ENCODE measurements at places on chromosomes 16 and 17.
A peak's percentile ranks its signal among the peaks of the same experiment; 100 is the strongest.

GRCh38 chr17:3891626-3892094 is 1.2 kb downstream of the CAMKK1 start:
- no peak for DNase-seq

DNA sequence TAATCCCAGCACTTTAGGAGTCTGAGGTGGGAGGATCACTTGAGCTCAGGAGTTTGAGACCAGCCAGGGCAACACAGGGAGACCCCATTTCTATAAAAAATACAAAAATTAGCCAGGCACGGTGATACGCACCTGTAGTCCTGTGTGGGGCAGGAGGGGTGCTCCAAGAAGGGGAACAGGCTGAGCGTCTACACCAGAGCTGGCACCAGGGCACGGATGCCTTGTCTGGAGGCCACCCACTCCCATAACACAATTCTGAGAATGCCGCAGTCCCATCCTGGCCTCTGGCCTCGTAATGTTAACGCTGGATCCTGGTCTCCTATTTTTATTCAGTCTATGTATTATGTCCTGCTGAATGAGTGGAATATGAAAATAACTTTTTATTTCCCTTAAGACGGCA is 161.3 kb downstream of the WSCD1 start:
- no peak for DNase-seq

- peak; percentile 78 for DNase-seq
These were observed at the start of gene EFNB3 for GRCh38 chr17:7704601-7705268. Gene EFNB3 (plus strand): TSS chr17:7705202. CDS start chr17:7705599, 397 bp downstream.

DNA sequence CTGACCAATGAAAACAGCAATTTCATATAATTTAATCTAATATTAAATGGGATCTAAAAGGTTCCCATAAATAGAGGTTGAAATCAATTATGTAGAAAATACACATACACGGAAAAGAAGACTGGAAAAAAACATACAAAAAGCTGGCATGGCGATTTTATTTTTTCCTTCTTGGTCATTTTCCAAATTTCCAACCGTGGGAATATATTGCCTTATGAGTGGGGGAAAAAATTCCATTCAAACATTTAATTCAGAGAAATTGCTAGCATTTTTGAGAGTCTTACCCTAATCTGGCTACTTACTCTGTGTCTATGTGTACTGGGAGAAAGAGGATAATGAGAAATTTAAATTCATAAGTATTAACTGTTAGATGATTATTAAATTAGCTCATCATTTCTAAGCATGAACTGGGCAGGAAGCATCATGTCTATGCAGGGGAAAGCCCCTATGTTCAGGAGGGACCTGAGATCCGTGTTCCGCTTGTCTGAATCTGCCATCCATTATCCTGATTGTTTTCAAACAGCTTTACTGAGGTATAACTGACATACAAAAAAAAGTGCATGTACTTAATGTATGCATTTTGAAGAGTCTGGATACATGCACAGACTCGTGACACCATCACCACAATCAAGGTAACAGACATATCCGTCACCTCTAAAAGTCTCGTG is 145.2 kb downstream of the XYLT1 start:
- no peak for DNase-seq

DNA sequence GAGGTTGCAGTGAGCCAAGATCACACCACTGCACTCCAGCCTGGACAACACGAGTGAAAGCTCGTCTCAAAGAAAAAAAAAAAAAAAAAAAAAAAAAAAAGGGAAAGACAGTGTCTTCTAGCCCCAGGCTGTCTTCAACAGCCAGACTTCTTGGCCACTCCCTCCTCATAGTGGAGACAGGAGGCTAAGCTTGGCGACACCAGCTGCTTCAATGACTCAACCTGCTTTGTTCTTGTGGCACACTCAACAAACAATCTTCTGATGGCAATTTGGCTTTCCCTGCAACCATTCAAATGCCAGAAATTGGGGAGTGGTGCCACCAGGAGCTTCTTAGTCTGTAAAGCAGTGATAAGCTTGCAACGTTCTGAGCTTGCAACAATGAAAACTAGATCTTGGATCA is 290.4 kb upstream of the DYNLRB2 start:
- DNase-seq = no peak

- no peak for DNase-seq
These were observed 47.1 kb downstream of the EPN2 start for GRCh38 chr17:19284005-19284959.

GRCh38 chr17:69188064-69188463 is 40.6 kb downstream of the ABCA10 start:
- no peak for DNase-seq

- DNase-seq = peak; percentile 82
These were observed 11.5 kb downstream of the CCL16 start for GRCh38 chr17:35969558-35970380.

- no peak for DNase-seq
These were observed 34.8 kb downstream of the IST1 start for GRCh38 chr16:71930013-71930563.

GRCh38 chr17:44350733-44351226 is 5.7 kb downstream of the GRN start:
- DNase-seq = peak; percentile 84

DNA sequence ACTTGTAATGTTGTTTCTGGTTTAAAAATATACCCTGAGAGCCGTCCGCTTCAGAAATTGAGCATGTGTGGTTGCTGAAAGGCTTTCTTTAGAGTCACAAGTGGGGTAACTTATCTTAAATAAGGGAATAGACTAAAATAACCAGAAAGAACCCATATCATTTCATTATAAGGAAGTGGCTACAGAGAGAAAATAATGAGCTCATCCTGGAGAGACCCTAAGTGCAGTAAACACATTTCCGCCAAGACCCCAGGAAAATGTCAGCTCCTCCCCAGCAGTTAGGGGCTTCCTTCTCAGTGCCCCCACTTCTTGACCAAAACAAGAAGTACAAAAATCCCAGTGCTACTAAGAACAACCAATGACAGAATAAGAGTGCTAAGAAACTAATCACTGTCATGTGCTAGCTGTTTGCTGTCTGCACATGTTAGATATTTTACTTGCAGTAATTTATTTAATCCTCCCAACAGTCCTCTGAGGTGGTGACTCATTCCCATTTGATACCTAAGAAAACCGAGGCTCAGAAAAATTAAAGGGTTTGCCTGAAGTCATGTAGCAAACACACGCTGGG is 83.5 kb downstream of the CDYL2 start:
- no peak for DNase-seq

DNA sequence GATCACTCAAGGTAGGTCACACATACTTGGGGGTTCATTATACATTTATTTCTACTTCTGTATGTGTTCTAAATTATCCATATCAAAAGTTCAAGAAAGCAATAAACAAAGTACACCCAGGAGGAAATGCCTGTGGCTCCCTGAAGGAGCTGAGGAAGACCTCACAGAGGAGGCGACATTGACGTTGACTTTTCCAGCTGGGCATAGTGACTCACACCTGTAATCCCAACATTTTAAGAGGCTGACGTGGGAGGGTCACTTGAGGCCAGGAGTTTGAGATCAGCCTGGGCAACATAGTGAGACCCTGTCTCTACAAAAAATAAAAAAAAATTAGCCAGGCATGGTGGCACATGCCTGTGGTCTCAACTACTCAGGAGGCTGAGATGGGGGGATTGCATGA is 16.3 kb downstream of the ITGAD start:
- DNase-seq = peak; percentile 63

- no peak for DNase-seq
These were observed 20.3 kb downstream of the METRNL start for GRCh38 chr17:83099570-83100181.

- DNase-seq = peak; percentile 31
These were observed 192.9 kb upstream of the C17orf78 start for GRCh38 chr17:37182786-37183465.

DNA sequence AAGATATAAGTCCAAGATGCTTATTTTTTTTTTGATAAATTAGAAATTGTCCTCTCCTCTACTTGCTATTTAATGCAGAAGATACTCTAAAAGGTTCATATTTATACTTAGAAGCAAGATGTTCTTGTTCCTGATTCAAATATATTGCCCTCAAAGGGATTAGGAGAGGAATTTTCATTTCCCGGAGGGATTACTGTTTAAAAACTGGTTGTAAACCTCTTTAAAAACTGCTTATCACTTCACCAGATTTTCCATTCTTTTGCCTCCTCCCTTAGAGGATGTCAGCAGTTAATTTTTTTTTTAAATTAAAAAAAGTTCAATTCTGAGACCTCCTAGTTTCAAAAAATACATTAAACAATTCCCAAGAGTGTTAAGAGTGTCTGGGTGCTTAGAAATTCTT is 2.8 kb downstream of the TENT4B start:
- no peak for DNase-seq

- no peak for DNase-seq
These were observed 378.6 kb upstream of the C16orf82 start for GRCh38 chr16:26688105-26688504.

GRCh38 chr17:45893725-45894021 is 681 bp upstream of the MAPT start:
- DNase-seq = no peak

DNA sequence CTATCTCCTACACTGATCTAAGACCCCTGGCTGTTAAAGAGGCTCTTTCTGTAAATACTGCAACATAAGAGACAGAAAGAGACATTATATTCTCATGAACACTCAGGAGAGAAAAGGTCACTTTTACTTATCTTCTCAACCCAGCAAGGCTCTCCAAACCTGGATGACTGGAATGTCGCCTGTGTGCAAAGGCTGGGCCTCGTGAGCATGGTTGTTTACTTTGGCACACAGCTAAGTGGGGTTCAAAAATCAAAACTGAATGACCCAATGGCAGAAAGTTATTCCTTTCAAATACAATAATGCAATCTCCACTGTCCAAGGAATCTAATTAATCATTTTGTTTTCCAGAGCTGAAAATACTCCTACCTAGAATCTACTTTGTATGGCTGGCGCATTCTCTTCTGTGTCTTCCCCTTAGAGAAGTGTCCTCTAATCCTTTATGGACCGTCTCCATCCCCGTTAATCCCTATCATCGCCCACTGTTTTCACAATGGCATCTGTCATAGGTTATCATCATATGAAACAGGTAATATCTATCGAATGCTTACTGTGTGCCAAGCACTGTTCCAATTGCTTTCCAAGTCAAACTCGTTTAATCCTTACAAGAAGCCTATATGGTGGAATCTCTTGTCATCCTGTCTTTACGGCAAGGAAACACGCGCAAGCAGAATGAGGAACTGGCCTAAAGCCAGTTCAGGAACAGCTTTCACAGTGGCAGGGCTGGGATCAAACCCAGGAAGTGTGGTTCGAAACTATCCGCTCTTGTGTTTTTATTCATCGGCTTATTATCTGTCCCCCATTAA is 1.3 kb downstream of the SLX4 start:
- no peak for DNase-seq

DNA sequence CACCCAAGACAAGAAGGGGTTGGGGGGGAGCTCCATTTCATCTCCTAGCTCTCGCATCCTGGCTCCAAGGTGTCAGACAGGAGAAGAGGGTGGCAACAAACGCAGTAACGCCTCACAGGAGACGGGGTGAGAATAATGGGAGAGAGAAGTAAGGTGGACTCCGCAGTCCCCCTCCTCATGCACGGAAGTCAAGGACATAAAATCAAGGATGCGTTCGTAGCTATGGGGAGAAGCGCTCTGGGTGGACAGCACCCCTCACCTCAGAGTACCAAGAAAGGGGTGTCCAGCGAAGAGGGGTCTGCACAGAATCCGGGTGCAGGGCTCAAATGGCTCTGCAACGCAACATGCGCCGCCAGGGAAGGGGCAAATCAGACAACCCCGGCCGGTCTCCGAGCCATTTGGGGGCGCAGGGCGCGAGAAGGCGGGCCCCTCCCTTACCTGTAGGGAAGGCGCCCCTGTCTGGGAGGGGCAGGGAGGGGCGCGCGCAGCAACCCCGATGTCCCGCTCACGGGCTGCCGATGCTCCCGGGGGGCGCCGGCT is 555 bp downstream of the HDAC5 start:
- no peak for DNase-seq

DNA sequence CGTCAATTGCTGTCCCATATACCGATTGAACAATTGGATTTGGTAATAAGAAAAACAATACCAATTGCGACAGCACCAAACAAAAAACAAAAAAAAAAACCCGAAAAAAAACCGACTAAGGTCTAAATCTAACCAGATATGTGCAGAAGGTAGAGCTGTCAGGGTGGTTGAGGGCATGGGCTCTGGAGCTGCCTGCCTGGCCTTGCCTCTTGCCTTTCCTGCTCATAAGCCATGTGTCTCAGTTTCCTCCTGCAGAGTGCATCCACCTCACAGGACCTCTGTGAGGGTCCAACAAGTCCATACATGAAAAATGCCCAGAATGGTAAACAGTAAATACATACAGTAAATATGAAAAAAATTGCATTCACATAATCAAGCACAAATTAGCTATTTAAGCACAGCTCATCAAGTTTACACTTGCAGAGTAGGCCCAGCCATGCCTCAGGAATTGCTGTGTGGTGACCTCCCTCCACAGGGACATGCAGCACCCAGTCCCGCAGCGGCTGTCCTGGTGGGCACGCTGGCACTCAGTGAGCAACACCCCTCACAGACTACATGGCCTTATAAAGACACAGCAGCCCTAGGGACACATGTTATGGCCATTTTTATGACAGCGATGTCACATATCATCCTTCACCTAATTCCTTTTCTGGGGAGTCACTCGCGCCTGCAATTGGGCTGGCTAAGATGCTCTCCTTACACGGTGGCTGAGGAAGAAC is 17.9 kb downstream of the TBC1D28 start:
- DNase-seq = no peak

DNA sequence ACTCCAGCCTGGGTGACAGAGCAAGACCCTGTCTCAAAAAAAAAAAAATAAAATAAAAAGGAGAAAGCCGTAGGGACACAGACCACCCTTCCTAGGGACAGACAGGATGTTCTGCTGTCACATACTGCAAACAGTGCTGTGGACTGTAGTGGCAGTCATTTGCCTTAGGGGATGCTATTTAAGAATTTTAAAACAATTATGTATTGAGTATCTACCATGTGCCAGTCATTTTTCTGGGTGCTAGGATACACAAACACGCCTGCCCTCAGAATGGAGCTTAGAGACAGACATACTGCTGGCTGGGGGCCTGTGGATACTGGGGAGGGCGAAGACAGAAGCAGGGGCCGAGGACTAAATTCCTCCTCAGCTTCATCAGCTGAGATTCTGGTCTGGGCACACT is 45.5 kb downstream of the MRC2 start:
- no peak for DNase-seq

- no peak for DNase-seq
These were observed 1.8 kb upstream of the NPRL3 start for GRCh38 chr16:140175-140857.

DNA sequence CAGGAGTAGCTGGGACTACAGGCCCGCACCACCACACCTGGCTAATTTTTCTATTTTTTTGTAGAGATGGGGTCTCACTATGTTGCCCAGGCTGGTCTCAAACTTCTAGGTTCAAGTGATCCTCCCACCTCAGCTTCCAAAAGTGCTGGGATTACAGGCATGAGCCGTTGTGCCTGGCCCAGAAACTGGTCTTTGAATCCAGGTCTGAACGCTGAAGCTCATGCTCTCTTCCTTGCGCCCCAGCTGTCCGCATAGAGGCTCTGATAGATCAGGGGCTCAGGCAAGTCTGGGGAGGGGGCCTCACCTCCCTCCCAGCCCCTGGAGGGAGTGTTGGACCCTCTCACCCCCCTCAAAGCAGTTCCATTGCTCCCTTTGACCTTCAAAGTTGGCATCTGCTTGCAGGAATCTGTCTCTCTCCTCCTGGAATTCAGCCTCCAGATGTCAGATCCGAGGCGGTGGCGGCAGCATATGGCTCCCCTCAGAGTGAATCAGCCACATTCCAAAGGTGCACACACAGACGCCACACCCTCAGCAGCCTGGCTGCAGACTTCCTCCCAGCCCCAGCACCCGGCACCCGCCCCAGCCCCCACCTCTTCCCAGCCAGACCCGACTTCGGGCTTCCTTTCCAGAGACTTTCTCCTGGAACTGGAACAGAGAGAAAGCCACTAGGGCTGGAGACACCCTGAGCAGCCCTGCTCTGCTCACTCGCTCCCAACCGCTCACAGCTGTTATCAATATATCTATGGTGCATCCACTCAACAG is 16.9 kb upstream of the GLIS2 start:
- DNase-seq = peak; percentile 95
